ENCODE measurements at places on chromosomes 13 and 19.

- DNase-seq: no peak
Measured at GRCh38 chr13:77398825-77399620, 72.1 kb upstream of the MYCBP2 start.

DNA sequence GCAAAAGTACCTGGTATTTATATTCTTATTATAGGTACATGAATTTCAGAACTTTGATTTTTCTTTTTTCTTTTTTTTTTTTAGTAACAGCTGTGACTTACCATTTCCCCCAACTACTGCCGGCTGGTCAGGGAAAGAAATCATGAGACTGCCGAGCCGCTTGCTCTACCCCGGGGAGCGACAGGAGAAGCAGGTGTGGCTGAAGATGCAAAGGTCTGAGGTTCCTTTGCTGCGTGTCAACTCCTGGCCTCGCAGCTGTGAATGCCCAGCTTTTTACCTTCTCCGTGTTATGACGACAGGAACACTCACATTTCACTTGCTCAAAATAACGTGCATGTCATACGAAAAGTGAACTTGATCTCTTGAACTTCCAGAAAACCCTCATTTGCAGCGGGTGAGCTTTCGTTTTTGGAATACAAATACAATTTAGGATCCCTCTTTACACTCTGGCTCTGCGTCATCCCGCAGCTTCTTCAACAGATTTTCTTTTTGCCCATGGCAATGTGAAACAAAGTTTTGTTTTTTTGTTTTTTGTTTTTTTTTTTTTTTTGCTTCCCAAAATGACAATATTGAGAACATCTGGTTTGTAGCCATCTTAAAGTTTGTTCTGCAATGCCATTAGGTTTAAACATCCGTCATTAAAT is 117.9 kb downstream of the EFNB2 start:
- DNase-seq: no peak

DNA sequence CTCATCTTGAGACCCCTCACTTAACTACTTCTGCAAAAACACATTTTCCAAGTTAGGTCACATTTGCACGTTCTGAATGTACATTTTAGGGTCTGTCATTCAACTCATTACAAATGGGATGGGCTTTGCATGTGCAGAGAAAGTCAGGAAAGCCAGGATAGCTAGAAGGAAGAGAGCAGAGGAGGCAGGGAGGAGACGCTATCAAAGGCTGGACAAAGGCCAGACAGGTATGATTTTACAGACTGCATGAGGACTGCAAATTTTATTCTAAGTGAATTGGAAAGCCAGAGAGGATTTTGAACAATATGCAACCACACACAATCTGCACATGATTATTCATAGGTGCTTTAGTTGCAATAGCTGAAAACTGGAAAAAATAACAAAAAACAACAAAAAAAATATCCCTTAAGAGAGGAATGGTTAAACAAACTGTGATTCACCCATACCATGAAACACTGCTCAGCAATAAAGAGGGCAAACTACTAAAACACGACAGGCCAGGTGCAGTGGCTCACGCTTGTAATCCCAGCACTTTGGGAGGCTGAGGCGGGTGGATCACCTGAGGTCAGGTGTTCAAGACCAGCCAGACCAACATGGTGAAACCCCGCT is 21.1 kb downstream of the SYDE1 start:
- no peak for DNase-seq

DNA sequence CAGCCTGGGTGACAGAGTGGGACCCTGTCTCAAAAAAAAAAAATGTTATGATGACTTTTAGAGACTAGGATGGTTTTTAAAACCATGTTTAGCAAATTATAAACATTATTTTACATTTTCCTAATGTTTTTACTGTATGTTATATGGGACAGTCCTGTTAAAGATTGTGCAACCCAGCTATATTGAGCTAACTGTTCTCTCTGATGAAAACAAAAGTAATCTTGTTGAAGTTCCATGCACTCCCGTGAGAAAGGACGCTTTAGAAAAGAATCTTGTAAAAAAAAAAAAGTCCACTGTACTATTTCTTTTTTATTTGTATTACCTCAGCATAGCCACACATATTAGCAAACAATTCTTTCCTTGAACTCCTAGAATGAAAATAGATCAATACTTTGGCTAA is 451.2 kb downstream of the DCT start:
- DNase-seq: no peak

DNA sequence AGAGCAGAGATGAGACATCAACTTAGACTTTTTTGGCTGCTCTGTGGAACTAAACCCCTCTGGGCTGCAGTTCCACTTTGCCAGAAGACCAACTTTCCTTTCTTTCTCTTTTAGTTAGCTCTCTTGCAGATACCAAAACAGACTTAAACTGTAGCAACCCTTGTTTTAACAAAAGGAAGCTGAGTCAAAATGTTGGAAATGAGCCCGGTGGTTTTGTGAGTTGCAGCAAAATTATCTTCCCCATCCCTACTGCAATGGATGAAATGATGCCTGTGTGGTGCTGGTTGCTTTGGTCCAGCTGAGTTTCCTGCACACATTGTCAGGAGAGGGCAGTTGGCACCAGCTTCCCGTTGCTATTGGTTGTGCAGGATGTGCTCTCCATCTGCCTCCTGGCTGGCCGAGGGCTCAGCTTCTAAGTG is 115.3 kb downstream of the LRCH1 start:
- DNase-seq: no peak

DNA sequence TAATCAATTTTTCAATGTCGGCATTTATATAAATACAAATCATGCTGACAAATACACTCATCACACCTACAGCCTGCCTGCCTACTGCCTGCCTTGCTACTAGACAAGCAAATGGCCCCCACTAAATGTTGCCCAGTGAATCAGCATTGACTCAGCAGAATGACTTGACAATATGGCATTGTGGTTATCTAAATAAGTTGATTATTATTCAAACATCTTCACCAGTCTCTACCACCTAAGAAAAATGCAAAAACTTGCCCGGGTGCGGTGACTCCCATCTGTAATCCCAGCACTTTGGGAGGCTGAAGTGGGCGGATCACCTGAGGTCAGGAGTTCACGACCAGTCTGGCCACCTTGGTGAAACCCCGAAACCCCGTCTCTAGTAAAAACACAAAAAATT is 296.1 kb downstream of the PCDH9 start:
- peak; percentile 37 for DNase-seq

- DNase-seq: no peak
Measured at GRCh38 chr19:19304186-19304965, 15.9 kb downstream of the SUGP1 start.

DNA sequence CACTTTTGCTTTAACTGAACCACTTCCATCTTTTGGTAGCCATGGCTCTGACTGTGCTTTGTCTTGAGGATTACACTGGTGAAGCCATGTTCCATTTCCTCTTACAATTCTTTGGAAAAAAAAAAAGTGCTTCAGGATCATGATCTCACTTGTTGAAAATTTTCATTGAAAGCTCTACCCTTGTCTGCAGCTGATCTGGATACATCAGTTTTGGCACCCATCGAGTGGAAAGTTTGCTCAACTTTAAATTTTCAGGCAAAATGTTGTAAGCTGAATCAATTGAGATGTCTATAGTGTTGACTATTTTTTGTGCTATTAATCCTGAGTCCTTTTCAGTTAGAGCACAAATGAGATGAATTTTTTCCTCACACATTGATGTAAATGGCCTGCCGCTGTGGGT is 48.3 kb upstream of the RFXAP start:
- no peak for DNase-seq

DNA sequence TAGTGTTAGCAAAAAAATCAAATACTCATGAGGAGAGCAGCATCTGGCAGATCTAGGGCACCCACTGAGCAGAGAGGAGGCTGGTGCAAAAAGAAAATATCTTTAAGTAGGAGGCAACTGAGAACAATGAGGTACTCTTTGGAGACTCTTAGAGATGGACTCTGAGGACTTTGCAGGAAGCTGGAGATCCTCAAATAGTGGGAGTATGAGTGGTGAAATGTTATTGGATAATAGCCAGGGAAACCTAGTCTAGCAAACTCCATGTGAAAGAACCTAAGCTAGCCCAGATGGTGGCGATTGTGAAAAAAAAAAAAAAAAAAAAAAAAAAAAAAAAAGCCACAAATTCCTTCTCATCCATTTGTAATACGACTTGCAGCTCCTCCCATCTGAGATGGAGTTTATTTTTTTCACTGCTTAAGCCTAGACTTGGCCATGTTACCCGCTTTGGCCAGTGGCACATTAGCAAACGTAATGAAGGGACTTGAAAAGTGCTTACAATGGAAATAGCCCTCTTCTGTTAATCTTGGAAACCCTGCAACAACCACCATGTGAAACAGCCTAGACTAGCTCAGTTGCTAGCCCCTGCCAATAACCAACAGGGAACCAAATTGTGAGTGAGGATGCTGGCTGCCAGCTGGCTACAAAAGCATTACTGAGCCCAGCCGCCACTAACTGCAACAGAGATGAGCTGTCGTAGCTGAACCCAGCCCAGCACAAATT is 476.2 kb downstream of the KLF12 start:
- no peak for DNase-seq

- DNase-seq: no peak
Measured at GRCh38 chr13:72062566-72062965, 195.6 kb upstream of the DACH1 start.

- DNase-seq: peak; percentile 57
Measured at GRCh38 chr19:29510701-29511265, 15.0 kb upstream of the VSTM2B start.

DNA sequence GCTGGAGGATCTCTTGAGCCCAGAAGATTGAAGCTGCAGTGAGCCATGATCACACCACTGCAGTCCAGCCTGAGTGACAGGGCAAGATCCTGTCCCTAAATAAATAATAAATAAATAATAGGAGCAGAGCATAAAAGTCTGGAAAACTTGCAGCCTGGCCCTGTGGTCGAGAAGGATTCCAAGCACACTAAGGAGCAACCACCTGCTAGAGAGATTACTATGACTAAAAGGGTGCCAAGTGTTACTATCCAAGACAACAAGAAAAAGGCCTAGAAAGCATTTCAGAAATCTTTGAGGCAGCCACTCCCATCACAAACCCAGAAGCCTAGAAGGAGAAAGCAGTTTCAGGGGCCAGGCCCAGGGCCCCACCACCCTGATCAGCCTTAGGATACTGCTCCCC is 46.1 kb downstream of the LHFPL6 start:
- no peak for DNase-seq

DNA sequence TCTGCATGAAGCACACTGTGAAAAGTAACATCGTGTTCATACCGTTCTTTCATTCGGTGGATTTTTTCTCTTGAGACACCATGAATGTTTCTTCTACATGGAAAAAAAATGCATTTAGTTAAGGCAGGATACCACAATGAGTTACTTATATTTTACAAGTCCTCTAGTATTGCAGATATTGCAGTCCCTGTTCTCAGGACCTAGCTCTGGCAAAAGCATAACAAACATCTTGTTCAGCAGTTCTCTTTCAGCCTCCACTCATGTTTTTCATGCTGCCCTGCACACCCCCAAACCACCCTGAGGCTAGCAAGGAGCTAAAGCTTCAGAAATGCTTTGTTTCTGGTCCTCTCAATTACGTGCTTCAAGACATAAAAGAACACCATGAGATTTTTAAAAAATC is 24.8 kb downstream of the N4BP2L1 start:
- no peak for DNase-seq

- no peak for DNase-seq
Measured at GRCh38 chr19:10379880-10380312, 476 bp downstream of the TYK2 start.

DNA sequence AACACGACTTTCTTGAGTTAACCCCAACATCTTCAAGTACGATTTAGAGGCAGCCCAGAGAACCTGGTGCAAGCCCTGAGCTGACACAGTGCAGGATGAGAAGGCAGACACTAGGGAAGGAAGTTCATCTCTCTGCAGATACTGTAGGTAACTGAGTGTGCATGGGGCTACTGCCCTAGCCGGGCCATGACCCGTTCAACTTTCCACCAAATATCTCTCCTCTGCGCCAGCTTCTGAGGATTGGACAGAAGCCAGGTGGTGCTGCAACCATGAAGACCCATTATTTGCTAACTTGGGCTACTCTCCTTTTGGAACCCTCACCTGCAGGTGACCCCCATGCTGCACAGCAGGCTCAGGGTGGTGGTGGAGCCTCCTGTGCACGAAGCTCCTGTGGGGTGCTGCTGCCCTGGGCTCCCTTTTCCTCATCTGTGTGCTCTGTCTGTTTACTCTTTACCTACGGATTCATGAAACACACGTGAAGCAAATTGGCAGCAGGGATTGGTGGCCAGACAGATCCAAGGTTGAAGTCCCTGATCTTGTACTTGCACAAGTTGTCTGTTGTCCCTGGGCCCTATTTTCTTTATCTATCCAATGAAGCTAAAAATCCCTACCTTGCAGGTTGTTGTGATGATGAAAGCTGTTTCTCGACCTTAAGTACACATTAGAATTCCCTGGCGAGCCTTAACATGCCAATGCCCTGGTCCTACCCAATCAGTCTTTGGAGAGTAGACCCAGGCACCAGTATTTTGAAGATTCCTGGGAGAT is 227.8 kb downstream of the LACC1 start:
- no peak for DNase-seq

- DNase-seq: no peak
Measured at GRCh38 chr19:46904114-46905060, 43.6 kb downstream of the ARHGAP35 start.

DNA sequence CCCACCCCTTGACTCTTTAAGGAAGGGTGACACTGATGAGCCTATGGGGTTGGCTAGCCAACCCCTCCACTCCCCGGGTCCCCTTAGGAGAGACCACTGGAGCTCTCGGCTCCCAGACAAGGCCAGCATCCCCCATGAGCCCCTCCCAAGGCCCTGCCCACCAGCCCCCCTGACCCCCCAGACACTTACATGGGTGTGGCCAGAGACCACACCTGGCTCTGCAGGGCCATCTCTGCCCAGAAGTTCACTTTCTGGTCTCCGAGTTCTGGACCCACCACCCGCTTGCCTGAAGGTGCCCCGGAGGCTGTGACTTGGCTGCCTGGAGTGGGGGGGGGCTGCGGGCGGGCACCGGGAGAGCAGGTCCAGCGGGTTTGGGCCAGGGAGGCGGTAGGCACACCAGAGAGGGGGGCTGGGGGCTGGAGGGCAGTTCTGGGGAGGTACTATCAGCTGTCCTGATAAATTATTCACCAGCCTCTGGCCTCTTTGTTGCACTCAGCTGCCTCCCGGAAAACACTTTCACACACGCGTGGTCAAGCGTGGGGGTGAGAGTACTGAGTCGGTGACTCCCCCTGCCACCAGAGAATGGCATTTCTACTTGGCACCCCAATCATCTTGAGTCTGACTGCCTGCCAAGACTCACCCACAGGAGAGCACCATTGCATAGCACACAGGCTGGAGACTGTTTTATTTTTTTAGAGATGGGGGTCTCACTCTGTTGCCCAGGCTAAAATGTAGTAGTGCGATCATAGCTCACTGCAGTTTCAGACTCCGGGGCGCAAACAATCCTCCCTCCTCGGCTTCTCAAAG is at the start of gene PALM3:
TSS of gene PALM3 (minus strand) at position 326 of the 807 bp plus-strand sequence. CDS start at position 230, 96 bp downstream.
- DNase-seq: no peak

- DNase-seq: no peak
Measured at GRCh38 chr13:107006661-107007060, 438.7 kb upstream of the ARGLU1 start.

Measured in spleen (tissue), 13 donors.